Mesothelial cell of epicardium (in vitro differentiated cells): ENCODE measurements at places on chromosomes 6 and 20.

DNA sequence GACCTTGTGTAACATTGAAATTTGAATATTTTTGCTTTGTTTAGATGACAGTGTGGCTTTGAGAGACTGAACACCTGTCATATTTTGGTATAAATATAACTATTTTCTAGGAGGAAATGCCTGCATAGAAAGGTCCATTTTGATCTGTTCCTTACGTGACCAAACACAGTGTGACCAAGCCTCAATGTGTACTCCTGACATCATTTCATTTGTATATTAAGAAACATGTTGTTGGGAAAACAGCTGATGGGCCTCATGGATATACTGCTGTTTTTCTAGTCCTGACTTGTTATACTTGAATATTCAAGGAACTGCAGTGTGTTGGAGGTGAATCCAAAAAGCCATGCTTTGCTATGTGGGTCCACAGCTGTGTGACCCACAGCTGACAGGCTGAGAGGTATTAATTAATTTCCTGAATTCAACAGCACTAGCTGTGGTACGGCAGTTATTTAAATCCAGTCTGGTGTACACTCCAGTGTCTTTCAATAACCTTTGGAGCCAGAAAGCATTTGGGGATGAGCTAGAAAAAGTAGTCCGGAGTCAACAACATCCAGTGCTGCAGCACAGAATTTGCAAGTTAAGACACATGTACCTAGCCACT lies 18.9 kb downstream of the NCOA7 start:
- H3K27ac ChIP-seq = peak overlapping the region; percentile 14
- no peak for DNase-seq
- H3K4me3 ChIP-seq = no peak overlapping the region
- no peaks in the 10 kb centered on the region for H3K36me3 ChIP-seq
- no peaks in the 10 kb centered on the region for H3K27me3 ChIP-seq

GRCh38 chr6:5511954-5512353 lies 250.6 kb downstream of the FARS2 start:
- H3K4me1 ChIP-seq = peaks cover 3% of the 10 kb centered on the region
- H3K27me3 ChIP-seq = no peaks in the 10 kb centered on the region
- no peak overlapping the region for H3K4me3 ChIP-seq

GRCh38 chr6:116533233-116533957 lies 12.1 kb downstream of the TRAPPC3L start:
- peaks cover 2% of the 10 kb centered on the region for H3K36me3 ChIP-seq
- peaks cover 48% of the 10 kb centered on the region for H3K4me1 ChIP-seq
- DNase-seq = no peak
- H3K27ac ChIP-seq = no peak overlapping the region
- no peak overlapping the region for H3K4me3 ChIP-seq
- no peaks in the 10 kb centered on the region for H3K27me3 ChIP-seq

- DNase-seq = no peak
- no peak overlapping the region for H3K27ac ChIP-seq
- peaks cover 18% of the 10 kb centered on the region for H3K4me1 ChIP-seq
- H3K27me3 ChIP-seq = peaks cover 79% of the 10 kb centered on the region
- no peak overlapping the region for H3K4me3 ChIP-seq
- no peaks in the 10 kb centered on the region for H3K36me3 ChIP-seq
Observed at GRCh38 chr6:137518386-137518983, 24.3 kb upstream of the OLIG3 start.

DNA sequence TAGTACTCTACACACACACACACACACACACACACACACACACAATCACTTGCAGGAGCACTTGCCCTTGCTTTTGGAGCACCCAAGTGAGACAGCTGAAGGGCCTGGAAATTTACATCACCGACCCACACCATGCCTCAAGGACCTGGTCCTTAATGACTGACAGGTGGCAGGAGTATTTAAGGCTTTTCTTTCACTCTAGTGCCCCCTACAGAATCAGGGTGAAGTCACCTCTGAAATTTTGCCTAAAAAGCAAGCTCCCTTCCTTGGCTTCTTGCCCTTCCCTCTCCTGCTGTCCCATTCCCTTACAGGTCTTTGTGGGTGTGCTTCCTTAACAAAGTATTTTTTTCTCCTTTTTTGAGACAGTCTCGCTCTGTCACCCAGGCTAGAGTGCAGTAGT lies 353.5 kb upstream of the IRAK1BP1 start:
- H3K27me3 ChIP-seq = peaks cover 17% of the 10 kb centered on the region
- no peak overlapping the region for H3K4me3 ChIP-seq
- no peaks in the 10 kb centered on the region for H3K36me3 ChIP-seq
- DNase-seq = no peak
- H3K27ac ChIP-seq = no peak overlapping the region

GRCh38 chr6:3664625-3665041 lies 86.9 kb downstream of the PXDC1 start:
- H3K27me3 ChIP-seq = no peaks in the 10 kb centered on the region
- peak overlapping the region; percentile 48 for H3K27ac ChIP-seq
- H3K4me3 ChIP-seq = peak overlapping the region; percentile 11

DNA sequence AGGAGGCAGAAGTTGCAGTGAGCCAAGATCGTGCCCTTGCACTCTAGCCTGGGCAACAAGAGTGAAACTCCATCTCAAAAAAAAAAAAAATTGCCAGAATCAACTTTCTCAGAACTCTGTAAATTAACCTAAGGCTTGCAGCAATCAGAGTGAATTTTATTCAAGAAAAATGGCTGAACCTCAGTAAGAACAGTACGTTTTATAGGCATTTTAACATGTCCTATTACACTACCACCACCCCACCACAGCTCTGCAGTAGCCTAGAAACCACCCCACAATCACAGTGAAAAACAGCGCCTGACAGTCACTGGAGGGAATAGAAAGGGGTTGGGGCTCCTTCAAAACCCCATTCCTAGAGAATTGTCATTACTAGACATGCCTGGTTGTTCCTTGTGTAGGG lies 16.4 kb upstream of the BTN1A1 start:
- H3K27ac ChIP-seq = no peak overlapping the region
- H3K27me3 ChIP-seq = peaks cover 5% of the 10 kb centered on the region
- H3K4me3 ChIP-seq = no peak overlapping the region
- DNase-seq = no peak

- H3K27me3 ChIP-seq = no peaks in the 10 kb centered on the region
- H3K4me1 ChIP-seq = peaks cover 6% of the 10 kb centered on the region
- no peak overlapping the region for H3K4me3 ChIP-seq
- no peak overlapping the region for H3K27ac ChIP-seq
- no peak for DNase-seq
Observed at GRCh38 chr20:20547221-20547875, 165.1 kb downstream of the RALGAPA2 start.

GRCh38 chr20:61045876-61046585 lies 206.0 kb upstream of the CDH4 start:
- H3K4me1 ChIP-seq = no peaks in the 10 kb centered on the region
- H3K27ac ChIP-seq = no peak overlapping the region
- H3K27me3 ChIP-seq = peaks cover 2% of the 10 kb centered on the region

GRCh38 chr6:47357827-47358226 lies 48.1 kb upstream of the TNFRSF21 start:
- no peak overlapping the region for H3K27ac ChIP-seq
- H3K27me3 ChIP-seq = no peaks in the 10 kb centered on the region
- no peak overlapping the region for H3K4me3 ChIP-seq
- no peaks in the 10 kb centered on the region for H3K36me3 ChIP-seq

- DNase-seq = no peak
- no peak overlapping the region for H3K27ac ChIP-seq
- H3K4me1 ChIP-seq = no peaks in the 10 kb centered on the region
- no peaks in the 10 kb centered on the region for H3K27me3 ChIP-seq
- peaks cover 3% of the 10 kb centered on the region for H3K36me3 ChIP-seq
Observed at GRCh38 chr20:46951840-46952497, 57.3 kb downstream of the EYA2 start.

- H3K4me3 ChIP-seq = no peak overlapping the region
- no peaks in the 10 kb centered on the region for H3K4me1 ChIP-seq
- H3K27ac ChIP-seq = no peak overlapping the region
- H3K27me3 ChIP-seq = peaks cover 19% of the 10 kb centered on the region
- no peaks in the 10 kb centered on the region for H3K36me3 ChIP-seq
- no peak for DNase-seq
Observed at GRCh38 chr6:156517088-156517487, 260.1 kb upstream of the ARID1B start.

DNA sequence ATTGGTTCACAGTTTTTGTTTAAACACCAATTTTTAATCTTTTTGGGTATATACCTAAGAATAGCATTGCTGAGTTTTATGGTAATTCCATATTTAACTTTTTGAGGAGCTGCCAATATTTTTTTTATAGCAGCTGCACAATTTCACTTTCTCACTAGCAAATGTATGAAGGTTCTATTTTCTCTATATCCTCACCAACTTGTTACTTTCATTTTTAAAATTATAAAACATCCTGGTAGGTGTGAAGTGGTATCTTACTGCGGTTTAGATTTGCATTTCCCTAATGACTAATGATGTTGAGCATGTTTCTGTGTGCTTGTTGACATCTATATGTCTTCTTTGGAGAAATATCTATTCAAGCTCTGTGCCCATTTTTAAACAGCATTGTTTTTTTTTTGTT lies 452.1 kb downstream of the GRIK2 start:
- no peaks in the 10 kb centered on the region for H3K27me3 ChIP-seq
- H3K4me3 ChIP-seq = no peak overlapping the region
- no peak for DNase-seq
- no peak overlapping the region for H3K27ac ChIP-seq
- peaks cover 1% of the 10 kb centered on the region for H3K4me1 ChIP-seq

DNA sequence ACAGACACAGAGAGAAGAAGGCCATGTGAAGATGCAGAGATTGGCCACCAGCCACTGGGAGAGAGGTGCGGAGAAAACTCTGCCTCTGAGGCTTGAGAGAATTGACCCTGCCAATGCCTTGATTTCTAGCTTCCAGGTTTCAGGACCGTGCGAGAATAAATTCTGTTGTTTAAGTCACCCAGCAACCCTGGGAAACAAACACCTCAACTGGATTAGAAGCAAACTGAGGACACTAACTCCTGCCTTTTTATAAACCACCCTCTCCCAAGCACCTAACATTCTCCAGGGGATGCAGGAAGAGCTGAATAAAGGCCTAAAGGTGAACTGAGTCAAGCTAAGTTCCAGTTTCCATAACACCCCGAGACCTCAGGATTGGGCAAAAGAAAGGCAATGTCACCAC lies 136.1 kb downstream of the ANKRD60 start:
- peaks cover 13% of the 10 kb centered on the region for H3K27me3 ChIP-seq
- no peak overlapping the region for H3K4me3 ChIP-seq
- DNase-seq = no peak
- no peaks in the 10 kb centered on the region for H3K4me1 ChIP-seq
- no peak overlapping the region for H3K27ac ChIP-seq
- H3K36me3 ChIP-seq = no peaks in the 10 kb centered on the region

- H3K4me3 ChIP-seq = peak overlapping the region; percentile 37
- no peaks in the 10 kb centered on the region for H3K36me3 ChIP-seq
- H3K27me3 ChIP-seq = peaks cover 31% of the 10 kb centered on the region
- H3K4me1 ChIP-seq = peaks cover 17% of the 10 kb centered on the region
Observed at GRCh38 chr6:149452037-149452939, 32.5 kb downstream of the ZC3H12D start.

DNA sequence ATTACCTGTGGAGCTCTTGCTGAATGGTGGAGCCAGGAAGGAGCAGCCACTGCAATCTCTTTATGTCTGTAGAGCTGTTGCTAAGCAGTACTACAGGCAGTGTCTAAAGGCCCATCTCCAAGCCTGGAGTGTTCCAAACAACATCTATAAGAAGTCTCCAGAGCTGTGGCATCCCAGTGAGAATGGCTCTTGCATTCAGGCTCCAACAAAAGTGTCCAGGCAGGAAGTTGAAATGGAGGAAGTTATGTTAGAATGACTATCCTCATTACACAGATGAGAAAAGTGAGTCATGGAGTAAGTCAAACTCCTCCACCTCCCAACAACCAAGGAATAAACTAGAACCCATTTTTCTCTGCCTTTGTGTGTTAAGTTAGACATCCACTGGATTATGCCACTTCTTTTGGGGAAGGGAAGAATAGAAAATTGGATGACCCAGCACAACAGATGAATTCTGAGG lies 288.5 kb upstream of the STXBP5 start:
- no peaks in the 10 kb centered on the region for H3K36me3 ChIP-seq
- H3K4me1 ChIP-seq = peaks cover 41% of the 10 kb centered on the region
- no peak overlapping the region for H3K4me3 ChIP-seq
- no peak for DNase-seq

- no peak overlapping the region for H3K27ac ChIP-seq
- H3K4me1 ChIP-seq = peaks cover 33% of the 10 kb centered on the region
- no peaks in the 10 kb centered on the region for H3K27me3 ChIP-seq
- H3K4me3 ChIP-seq = no peak overlapping the region
Observed at GRCh38 chr6:150537491-150537890, 62.2 kb upstream of the PLEKHG1 start.

DNA sequence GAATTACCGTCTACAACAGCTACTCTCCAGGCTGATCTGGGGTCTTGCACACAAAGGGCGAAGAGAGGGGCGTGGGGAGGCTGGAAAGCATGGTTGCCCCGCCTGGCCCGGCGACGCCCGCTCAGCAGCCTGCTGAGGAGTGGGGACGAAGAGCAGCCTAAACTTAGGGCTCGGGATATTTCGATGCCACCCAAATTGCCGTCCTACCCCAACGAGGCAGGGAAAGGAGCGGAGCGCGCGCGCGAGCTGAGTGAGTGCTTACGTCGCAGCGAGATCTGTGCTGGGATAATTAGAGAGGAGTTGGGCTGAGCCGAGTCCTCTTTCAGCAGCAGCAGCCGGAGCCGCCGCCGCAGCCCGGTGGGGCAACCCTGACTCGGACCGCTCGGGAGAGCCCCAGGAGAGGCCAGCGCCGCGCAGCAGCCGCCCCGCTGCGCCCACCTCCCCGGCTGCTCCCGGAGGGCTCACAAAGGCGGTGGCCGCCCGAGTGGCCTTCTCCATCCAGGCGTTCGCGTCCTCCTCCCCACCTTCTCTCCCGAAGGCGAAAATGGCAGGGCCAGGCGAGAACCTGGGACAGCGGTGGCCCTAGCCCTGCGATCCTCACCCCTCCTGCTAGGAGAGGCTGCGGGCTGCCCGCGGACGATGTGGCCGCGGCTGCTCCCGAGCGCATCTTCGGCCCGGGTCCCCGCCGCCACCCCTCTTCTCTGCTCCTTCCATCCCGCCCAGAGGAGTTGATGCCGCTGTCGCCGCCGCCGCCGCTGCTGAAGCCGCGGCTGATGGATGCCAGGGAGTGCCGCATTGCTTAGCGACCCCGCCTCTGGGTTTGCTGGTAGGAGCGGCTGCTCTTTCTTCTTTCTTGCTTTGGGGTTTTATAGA lies at the start of gene CLVS2:
TSS of gene CLVS2 (plus strand) at position 315 of the 873 bp plus-strand sequence. CDS start 1,543 bp downstream, outside the sequence.
- H3K4me1 ChIP-seq = peaks cover 13% of the 10 kb centered on the region
- H3K27ac ChIP-seq = no peak within 1 kb of the TSS
- peak within 1 kb of the TSS; percentile 59 for H3K4me3 ChIP-seq
- H3K27me3 ChIP-seq = peaks cover 92% of the 10 kb centered on the region

DNA sequence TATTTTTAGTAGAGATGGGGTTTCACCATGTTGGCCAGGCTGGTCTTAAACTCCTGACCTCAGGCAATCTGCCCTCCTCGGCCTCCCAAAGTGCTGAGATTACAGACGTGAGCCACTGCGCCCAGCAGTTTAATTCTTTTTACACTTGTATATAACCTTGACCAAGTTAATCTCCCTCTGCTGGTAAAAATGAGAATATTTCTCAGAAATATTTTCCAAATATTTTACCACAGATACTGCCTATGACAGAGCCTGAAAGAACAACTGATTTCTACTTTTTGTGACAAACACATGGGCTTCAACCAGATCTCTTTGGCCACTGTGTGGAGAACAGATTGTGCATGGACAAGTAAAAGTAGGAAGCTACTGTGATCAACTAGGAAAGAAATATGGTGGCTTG lies 21.2 kb upstream of the NHSL1 start:
- no peaks in the 10 kb centered on the region for H3K4me1 ChIP-seq
- peak overlapping the region; percentile 27 for H3K27ac ChIP-seq
- peaks cover 37% of the 10 kb centered on the region for H3K36me3 ChIP-seq
- DNase-seq = no peak
- H3K27me3 ChIP-seq = no peaks in the 10 kb centered on the region

GRCh38 chr20:17560344-17561074 lies 9.4 kb upstream of the DSTN start:
- no peak overlapping the region for H3K4me3 ChIP-seq
- no peaks in the 10 kb centered on the region for H3K27me3 ChIP-seq
- H3K4me1 ChIP-seq = peaks cover 51% of the 10 kb centered on the region

GRCh38 chr20:58293453-58293852 lies 16.1 kb upstream of the RAB22A start:
- H3K27me3 ChIP-seq = no peaks in the 10 kb centered on the region
- peaks cover 20% of the 10 kb centered on the region for H3K4me1 ChIP-seq
